Activated CD4-positive, alpha-beta T cell treated with anti-CD3 and anti-CD28 coated beads, Interleukin-2, Interleukin-4, amounts not matched to agents 100 ng/mL and 50 ng/mL, durations not matched to agents 16 hours and 8 hours (primary cell): ENCODE measurements at places on chromosomes 2 and 18.

GRCh38 chr2:31711737-31712136, 131.0 kb upstream of the SRD5A2 start:
- no peak for DNase-seq

DNA sequence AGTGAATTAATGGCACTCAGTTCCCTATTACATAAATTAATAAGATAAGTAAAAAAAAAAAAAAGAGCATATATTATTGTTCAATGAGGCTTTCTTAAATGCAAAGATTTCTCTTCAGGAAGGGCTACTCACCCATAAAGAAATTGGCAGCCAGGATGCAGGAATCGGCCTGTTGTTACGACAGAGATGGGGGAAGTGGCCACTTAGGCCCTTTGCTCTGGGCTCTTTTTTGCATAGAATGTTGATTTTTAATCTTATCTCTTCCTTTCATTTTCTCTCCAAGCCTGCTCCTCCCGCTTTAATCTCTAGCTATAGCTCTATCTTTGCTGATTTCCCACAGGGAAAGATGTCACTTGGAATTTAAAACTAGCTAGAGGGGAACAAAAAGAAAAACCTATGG, 391.8 kb upstream of the CRIM1 start:
- DNase-seq = no peak

DNA sequence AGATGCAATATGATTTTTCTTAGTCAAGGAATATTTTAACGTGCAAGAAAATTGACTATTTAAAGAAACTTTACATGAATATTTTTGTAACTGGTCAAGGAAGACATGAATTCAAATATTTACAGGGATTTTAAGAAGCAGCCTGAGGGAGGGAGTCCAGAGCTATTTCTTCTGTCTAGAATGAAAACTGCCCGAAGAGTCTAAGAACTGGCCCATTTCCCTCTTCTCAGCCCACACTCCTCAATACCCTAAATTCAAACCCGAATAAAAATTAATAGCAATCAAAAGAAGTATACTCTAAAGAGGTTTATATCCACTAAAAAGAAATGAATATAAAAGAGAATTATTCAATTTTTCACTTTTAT, 6.5 kb upstream of the NDUFV2 start:
- no peak for DNase-seq

DNA sequence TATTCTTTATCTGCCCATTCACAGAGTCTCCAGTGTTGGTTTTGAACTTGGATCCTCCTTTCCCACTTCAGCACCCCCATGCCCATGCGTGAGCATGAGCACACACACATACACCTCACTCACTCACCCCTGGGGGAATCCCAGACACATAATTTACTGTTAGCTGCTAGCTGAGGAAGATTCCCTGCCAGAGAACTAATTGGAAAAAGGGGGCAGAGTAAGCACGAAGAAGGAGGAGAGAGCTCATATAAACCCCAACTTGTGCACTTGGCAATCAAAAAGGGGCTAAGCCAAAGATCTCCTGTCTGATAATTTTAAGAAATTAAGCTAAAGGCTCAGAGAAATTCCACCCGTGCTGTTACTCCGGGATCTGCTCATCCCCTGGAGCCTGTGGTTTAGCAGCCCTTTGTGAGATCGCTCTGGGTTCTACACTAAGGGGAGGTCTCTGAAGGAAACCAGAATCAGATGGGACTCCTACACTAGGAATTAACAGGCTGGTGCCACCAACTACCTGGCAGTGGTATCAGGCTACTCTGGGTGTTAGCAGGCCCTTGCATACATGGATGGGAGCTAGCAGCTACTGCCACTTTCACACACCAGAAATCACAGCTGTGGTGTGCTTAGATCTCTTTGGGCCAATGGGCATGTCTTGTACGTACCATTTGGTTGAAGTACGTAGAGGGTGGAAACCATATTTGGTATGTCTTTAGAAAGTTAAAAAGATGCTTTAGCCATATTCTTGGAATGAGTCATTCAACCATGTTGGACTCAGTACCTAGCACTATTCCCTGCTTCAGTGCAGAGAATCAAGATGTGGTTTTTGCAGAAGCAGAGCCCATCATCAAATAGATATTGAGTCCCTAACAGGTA, 95.6 kb upstream of the SLC14A2 start:
- DNase-seq = no peak

DNA sequence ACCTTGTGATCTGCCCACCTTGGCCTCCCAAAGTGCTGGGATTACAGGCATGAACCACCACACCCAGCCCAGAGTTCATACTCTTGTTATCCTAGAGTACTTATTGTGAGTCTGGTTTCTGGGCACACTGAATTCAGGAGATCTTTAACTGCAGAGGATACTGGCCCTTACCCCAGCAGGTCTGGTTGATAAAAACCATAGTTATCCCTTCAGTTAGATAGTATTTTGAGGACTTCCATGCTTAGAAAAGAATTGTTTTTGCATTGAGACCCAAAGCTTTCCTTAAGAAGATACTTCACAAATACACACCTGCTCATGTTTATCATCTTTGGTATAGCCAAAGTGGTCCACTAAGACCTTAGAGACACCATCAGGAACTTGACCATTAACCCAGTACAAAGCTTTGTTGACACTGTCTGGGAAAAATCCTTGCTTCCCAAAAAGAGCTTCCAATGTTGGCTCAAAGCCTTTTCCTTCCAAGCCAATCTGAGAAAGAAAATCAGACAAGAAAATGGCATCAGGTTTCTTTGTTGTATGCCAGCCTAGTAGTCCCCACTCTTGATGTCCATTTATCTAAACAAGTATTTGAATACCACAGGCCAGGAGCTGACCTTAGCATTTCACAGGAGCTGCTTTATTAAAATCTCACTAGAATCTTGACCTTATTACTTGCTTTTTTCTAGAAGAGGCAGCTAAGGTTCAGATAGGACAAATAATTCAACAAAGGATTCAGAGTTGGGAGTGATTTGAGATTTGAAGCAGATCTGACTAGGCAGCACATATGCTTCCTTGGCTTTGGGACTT, 17.2 kb downstream of the APOB start:
- no peak for DNase-seq

GRCh38 chr2:38394041-38394440, 17.0 kb upstream of the ATL2 start:
- DNase-seq = no peak

- no peak for DNase-seq
These were observed 72.2 kb upstream of the RBM44 start for GRCh38 chr2:237726401-237726830.

DNA sequence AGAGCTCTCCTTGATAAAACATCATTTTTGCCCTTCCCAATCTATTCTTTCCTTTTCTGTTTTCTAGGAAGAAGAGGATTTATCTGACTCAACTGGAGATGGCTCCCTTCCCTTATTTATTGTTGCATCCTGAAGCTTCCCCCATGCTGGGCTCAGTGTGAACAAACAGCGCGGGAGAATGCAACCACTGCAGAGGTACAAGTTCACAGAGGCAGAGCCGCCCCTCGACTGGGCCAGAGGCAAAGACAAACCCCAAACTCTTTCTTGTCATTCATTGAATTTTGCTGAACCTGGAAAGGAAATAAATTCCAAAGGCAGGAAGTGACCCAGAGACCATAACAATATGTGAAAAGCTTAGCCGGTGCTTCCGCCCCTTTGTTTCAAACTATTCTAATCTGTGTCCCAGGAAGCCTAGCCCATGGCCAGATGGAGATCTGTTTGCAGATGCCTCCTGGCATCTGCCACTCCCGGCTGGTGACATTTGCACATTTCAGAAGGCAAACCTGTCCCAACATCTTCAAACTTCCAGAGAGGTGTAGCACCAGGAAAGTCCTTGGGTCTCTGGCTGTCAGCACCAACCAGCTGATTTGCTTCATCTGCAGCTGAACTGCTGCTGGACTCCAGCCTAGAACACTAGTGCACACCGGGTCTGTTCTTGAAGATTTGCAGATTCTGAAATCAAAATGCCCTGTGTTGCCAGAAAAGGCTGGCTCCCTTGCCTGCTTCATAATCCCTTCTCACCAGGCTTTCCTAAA, 79.4 kb upstream of the MAP4K3 start:
- DNase-seq = no peak

- no peak for DNase-seq
These were observed 75.5 kb downstream of the TRABD2A start for GRCh38 chr2:84805250-84805958.

GRCh38 chr2:232887171-232887850, 17.2 kb downstream of the SNORC start:
- no peak for DNase-seq

DNA sequence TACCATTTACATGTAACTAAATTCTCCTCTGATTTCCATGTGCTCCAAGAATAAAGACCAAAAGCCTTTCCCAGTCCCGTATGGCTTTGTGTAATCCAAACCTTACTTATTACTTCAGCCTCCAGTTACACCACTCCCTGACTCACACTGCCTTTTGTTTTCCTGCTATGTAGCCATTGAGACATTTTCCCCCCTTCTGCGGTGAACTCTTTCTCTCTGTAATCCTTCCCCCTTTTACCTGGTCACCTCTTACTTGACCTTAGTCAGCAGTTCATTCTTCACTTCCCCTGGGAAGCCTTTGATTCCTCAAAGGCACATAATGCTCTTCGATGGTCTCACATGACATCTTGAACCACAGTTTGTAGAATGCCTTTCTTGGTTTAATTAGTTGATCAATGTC, 256.0 kb upstream of the FANCL start:
- no peak for DNase-seq

- no peak for DNase-seq
These were observed 97.0 kb downstream of the LYPD6 start for GRCh38 chr2:149427387-149427786.

- DNase-seq = no peak
These were observed 198.0 kb upstream of the CCDC150 start for GRCh38 chr2:196441527-196441926.

DNA sequence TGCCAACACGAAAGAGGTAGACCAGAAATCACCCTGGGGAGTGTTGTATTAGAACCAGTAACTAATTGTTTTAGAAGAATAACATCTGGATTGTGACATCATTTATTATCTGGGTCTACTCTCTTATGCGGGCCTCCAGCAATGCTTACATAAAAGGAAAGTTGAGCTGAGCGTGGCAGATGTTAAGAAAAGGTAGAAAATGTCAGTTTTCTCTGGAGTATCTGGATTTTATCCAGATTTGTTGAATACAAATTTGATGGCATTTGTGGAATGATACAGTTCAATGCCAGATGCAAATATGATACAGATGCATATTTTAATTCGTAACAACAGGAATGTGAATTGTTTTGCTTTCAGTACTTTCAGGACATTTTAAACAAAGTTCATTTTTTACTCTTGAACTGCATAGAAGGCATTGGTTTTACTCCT, 90.3 kb downstream of the PRPF40A start:
- no peak for DNase-seq

GRCh38 chr2:128236491-128237035, 82.1 kb downstream of the HS6ST1 start:
- DNase-seq = no peak

DNA sequence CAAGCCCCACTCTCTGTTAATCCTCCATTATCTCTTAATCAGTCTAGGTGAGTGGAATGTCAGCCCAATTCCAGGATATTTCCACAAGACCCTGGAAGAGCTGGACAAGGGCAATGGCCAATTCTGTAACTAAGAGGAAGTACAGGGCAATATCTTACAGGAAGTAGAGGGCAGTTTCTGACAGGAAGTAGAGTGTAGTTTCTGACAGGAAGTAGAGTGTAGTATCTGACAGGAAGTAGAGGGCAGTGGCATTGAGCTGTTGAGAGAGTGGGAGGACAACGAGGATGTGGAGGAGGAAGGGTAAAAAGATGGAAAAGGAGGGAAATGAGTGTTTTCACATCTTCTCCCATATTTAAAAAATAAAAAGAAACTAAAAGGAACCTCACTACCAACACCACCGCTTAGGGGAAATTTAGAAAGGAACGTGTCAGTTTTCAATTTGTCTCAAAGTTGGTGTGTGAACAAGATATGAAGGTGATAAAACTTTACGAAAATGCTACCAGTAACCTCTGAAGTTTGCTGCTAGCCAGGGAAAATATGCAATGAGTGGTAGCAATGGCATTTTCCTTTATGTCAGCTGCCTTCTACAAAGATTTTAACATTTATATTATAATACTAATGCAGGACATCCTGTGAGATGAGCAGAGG, 430.9 kb upstream of the HNRNPA3 start:
- no peak for DNase-seq

DNA sequence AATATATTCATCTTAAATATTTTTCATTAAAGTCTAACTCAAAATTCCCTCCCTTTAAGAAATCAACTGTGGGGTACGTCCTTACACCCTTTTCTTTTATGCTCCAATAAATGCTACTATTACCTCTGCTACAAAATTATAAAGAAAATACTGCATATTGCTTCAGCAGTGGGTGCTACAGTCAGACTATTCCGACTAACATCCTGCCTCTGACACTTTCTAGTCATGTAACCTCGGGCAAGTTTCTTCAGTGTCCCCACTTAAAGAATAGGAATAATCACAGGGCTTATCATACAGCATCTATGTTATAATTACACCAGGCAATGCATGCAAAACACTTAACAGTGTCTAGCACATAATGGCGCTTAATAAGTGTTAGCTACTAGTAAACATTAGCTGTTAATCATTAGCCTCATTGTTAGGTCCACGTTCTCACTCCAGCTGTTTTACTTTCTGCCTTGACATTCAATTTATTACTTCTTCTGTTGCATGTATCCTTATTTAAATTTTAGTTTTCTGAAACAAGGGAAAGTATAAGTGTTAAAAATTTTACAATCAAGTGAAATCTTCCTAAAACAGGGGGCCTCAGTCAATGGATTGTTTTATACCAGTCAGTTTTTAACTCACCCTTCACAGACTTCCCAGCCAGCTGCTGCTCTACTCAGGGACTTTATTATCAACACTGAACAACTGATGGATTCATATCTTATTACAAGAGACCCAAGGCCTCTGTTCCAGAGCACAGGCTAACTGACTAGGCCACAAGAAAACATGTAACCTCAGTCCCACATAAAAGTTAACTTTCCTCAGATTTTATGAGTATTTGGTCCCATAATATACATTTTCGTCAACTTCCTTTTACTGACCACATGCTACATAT, 54.0 kb downstream of the CLASP1 start:
- no peak for DNase-seq

- DNase-seq = no peak
These were observed 5.8 kb upstream of the STAMBP start for GRCh38 chr2:73822991-73823390.

DNA sequence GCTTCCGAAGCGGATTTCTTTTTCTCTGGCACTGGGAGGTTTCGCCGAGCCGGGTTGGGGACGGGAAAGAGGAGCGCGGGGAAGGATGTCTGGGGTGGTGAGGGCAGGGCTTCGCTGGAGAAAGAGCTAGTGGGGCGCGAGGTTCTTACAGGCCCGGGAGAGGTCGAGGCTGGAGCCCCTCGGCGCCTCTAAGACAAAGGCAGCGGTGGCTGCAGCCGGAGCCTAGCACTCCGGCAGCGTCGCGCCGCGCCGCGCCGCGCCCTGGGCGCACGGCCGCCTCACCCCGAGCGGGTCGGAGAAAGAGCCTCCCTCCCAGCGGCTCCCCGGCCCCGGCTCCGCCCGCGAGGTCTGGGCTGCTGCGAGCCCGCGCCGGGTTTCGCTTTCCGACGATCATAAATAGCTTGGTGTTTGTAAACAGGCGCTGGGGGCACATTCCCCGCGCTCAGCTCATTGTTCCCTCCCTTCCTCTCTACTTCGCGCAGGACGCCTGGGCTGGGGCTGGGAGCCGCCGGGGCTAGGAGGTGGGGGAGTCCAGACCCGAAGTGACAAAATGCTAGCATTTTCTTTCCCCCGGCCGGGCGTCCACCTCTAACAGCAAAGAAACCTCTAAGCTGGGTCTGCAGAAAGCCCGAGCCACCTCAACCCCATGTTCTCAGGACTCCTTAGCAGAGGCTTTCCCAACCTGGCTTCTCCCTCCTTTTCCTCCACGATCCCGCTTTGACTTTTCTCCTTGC, 813 bp upstream of the MEIS1 start:
- peak; percentile 12 for DNase-seq
